ENCODE measurements at places on chromosomes 7 and 10. TPM values are rescaled to one million over a fixed set of nuclear protein-coding genes. Genes with fewer than 3 reads are reported as not detected.

RBP4 gene
- not detected for polyA plus RNA-seq

PRLHR gene
- not detected for polyA plus RNA-seq

IFIT3 gene
- polyA plus RNA-seq: 6.3 TPM

STEAP4 gene
- polyA plus RNA-seq: not detected

SUN3 gene
- not detected for polyA plus RNA-seq
